Left ventricle myocardium superior (tissue), 1 donor: ENCODE measurements at places on chromosomes 16 and 17. TPM values are rescaled to one million over a fixed set of nuclear protein-coding genes. Genes with fewer than 3 reads are reported as not detected.
A peak's percentile ranks its signal among the peaks of the same experiment; 100 is the strongest.

DNA sequence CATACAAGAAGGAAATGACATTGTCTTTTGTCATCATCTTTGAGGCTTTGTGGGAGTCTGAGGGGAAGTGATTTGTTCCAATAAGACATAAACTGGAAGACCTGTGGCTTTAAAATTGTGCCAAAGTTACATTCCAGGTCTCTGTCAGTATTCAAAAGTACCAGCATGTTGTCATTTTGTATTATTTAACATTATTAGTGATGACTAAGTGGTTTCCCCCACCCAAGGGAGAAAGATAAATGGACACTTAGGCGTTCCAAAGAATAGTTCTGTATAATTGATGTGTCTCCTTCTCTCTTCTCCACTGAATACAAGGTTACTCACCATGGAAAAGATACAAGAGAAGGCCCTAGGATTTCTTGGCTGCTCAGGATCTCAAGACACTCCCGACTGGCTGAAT lies 3.8 kb downstream of the CFAP97D1 start:
- no peak for DNase-seq

The VAT1L gene
- total RNA-seq: 17.7 TPM

- no peak for DNase-seq
Measured at GRCh38 chr16:57618296-57619132, 9.9 kb upstream of the ADGRG1 start.

GRCh38 chr16:28304214-28304613 lies 11.9 kb downstream of the SBK1 start:
- DNase-seq: peak; percentile 72

DNA sequence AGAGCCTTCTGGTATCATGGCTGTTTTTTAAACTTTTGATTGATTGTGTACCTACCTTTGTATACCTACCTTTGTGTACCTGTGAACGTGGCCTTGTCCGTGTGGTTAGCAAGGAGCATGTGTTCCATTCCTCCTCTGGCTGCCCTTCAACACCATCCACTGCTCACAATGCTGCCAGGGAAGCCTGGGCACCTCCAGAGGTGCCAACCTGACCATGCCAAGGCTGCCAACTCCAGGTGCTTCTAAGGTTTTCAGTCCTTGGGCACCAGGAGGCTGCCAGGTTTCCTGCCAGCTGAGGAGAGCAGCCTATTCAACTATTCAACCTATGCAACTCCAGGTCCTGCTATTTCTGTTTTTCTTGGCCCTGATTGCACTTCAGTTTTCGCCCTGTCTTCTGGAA lies 17.6 kb upstream of the ARL4D start:
- no peak for DNase-seq

DNA sequence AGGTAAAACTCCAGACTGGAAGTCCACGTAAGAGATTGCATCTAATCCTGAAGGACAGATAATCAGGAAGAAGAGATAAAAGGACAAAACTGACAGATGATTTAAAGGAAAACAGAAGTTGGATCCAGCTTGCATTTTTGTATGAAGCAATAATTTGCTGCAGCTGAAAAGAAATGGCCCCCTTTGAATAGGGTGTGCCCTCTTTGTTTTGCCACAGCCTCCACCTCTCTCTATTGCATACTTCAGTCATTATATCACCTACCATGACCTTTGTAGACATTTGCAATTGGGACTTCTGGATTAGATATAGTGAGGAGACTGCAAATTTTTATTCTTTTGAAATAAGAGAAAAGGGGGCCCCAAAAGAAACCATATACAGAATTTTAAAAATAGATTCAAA lies 8.1 kb downstream of the NOG start:
- DNase-seq: no peak

The C1QL1 gene
- total RNA-seq: 15.2 TPM

The CDH5 gene
- total RNA-seq: 55.0 TPM

- DNase-seq: no peak
Measured at GRCh38 chr17:82175951-82176350, 36.7 kb downstream of the CCDC57 start.

The TNK1 gene
- total RNA-seq: 2.2 TPM

DNA sequence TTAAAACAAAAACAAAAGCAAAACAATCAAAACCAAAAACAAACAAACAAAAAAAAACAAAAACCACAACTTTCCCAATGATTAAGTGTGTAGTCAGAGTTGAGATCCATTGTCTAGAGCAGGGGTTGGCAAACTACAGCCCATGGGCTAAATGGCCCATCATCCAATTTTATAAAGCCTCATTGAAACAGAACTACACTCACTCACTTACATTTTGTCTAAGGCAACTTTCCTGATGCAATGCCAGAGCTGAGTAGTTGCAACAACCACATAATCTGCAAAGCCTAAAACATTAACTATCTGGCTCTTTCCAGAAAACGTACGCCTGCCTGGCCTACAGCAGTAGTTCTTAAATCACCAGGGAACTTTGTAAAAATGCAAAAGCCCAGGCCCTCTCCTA lies 124.1 kb downstream of the SOX9 start:
- no peak for DNase-seq

- DNase-seq: no peak
Measured at GRCh38 chr17:64497565-64498035, 746 bp upstream of the POLG2 start.

GRCh38 chr17:34146440-34147043 lies 108.5 kb upstream of the CCL2 start:
- peak; percentile 69 for DNase-seq

- no peak for DNase-seq
Measured at GRCh38 chr16:67790071-67790470, 16.3 kb downstream of the RANBP10 start.

DNA sequence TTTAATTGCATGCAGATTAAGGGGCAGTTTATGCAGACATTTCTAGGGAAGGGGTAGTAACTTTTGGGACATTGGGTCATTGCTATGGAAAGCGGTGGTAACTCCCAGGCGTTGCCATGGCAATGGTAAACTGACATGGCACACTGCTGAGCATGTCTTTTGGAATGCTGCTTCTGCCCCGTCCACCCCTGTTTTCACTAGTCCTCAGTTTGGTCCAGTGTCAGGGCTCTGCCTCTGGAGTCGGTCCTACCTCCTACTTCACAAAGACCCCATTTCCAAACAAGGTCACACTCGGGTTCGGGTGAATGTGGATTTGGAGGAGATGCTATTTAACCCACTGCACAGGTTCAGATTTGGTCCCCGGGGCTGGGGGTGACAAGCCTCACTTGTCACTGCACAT lies 2.9 kb downstream of the IL34 start:
- no peak for DNase-seq

- DNase-seq: no peak
Measured at GRCh38 chr17:62140836-62141235, 75.8 kb upstream of the MED13 start.

GRCh38 chr17:27598337-27599050 lies 32.5 kb upstream of the LGALS9 start:
- DNase-seq: no peak

DNA sequence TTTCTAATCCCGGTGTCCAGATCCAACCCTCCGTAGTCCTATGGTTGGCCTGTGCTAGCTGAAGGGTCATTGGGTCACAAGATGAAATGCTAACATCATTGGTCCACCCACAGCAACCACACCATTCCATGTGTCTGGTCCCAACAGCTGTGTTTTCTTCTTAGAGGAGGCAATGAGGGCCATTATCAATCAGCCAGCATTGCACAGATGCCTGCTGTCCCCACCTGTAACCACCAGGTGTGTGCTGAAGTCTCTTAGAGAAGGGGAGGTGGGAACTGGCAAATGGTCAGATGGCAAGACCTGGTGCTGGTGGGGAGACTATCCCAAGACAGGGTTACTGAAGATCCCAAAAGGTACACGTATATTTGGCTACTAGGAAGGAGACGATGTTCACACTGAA lies 37.4 kb downstream of the HIC1 start:
- DNase-seq: no peak

- DNase-seq: peak; percentile 94
Measured at GRCh38 chr17:21457051-21458026, 81.2 kb downstream of the KCNJ12 start.

GRCh38 chr16:1043881-1044451 lies 28.6 kb upstream of the SSTR5 start:
- DNase-seq: no peak

DNA sequence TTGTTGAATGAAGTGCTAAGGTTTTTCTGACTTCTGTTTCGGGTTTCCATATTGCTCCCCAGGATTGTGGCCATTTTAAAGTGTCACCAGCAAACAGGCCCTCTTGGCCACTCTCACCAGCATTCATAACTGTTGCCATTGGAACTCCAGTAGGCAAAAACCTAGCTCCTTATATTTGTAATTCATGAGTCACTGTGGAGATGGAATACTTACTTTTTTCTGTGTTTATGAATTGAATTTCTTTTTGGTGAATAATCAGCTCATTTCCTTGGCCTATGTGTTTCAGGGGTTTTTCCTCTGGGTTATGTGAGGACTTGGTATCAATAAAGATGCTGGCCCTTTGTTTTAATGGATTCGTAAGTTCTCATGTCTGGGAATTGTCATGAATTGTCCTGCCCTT lies 255.1 kb downstream of the SNX29 start:
- DNase-seq: no peak

DNA sequence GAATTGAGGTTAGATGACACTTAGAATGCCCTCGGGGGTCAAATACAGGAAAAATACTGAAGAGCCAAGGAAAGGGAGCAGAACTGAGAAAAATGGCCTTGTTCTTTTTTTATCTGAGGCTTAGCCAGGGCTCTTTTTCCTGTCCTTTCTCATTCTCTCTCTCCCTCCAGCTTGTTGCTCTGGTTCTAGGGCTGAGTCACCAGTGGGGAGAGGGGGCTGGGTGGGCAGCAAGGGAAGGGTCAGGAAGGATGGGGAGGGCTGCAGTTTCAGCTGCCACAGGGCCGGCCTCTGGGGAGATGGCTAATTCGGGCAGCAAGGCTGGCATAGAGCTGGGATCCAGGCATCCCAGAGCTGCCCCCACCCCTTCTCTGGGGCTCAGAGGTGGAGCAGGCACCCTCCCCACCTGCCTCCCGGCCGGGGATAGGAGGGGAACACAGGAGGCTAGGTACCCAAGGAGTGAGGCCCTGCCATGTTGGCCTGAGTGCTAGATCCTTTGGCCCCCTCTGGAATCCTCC lies 3.9 kb downstream of the ITGA3 start:
- DNase-seq: no peak

- DNase-seq: no peak
Measured at GRCh38 chr16:57894390-57895080, 76.4 kb downstream of the CNGB1 start.

- peak; percentile 78 for DNase-seq
Measured at GRCh38 chr16:85781695-85782370, 17.5 kb downstream of the EMC8 start.

- peak; percentile 77 for DNase-seq
Measured at GRCh38 chr16:15427648-15428239, 6.6 kb upstream of the BMERB1 start.
